ENCODE measurements at places on chromosomes 13 and 19.

GRCh38 chr19:2123682-2124387 lies 27.1 kb downstream of the IZUMO4 start:
- no peak for DNase-seq

DNA sequence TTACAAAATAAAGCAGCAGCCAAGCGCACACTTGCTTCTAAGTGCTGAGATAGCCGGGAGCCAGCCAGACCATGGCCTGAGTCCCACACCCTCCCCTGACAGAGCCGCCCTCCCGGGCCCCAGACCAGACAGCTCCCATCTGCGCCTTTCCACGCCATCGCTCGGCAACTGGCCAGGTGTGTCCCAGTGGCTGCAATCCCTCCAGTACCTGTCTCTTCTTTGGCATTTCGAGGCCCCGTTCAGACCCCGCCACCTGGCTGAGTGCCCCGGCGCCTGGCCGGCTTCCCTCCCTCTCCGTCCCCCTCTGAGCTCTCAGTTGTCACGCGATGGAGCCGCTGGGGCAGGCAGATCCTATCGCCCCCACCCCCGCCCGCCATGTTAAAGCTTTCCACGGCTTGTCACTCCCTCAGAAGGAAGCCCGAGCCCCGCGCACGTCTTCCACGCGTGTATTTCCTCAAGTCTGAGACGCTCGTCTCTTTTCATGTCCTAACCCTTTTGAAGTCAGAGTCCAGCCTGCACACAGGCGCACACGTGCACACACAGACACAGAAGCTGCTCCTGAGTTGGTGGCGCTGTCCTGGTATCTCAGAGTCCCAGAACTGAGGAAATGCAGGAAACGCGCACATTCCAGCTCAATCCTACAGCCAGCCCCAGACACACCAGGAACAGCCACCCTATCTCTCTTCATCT lies 7.9 kb downstream of the MLLT1 start:
- no peak for DNase-seq

- DNase-seq = no peak
Measured at GRCh38 chr13:56755181-56755935, 385.4 kb upstream of the PRR20A start.

DNA sequence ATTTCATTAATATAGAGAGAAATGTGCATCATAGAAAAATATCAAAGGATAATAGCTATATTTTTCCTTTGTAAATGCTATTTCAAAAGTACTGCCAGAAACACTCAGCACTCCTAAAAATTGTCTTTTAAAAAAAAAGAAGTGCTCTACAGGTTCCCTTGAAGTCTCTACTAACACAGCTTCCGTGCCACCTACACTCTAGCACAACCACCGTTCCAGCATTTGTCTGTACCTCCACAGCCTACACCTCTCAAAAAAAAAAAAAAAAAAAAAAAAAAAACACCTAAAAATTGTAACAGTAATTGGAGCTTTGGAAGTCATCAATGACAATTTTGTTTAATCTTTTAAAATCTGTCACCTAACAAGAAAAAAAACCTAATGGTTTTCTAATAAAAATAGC lies 485.6 kb downstream of the MYO16 start:
- no peak for DNase-seq

DNA sequence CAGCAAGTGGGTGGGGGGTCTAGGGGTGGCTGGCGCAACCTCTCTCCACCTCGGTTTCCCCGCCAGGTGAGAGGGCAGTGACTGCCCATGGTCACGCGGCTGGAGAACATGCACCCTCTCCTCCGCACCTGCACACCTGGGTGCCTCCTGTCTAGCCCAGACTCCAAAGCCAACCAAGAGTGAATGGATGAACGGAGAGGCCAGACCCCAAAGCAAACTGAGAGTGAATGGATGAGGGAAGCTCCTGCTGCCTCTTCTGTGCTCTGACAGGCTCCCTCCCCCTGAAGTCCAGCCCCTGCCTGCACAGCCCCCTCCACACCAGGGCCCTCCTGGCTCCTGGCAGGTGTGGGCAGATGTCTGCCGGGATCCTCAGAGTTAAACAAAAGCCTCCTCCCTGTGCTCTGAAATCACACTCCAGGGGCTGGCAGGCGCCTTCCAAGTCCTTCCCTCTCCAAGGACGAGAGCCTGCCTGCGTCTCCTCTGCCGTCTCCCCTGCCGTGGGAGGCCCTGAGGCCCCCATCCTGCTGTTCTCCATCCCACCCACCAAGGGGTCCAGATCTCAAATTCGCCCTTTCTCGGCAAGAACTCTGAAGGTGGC lies 2.2 kb downstream of the SBNO2 start:
- no peak for DNase-seq

- no peak for DNase-seq
Measured at GRCh38 chr19:3527238-3527910, 11.6 kb upstream of the TEKTIP1 start.

- DNase-seq = no peak
Measured at GRCh38 chr19:38100589-38100988, 123.4 kb downstream of the DPF1 start.

DNA sequence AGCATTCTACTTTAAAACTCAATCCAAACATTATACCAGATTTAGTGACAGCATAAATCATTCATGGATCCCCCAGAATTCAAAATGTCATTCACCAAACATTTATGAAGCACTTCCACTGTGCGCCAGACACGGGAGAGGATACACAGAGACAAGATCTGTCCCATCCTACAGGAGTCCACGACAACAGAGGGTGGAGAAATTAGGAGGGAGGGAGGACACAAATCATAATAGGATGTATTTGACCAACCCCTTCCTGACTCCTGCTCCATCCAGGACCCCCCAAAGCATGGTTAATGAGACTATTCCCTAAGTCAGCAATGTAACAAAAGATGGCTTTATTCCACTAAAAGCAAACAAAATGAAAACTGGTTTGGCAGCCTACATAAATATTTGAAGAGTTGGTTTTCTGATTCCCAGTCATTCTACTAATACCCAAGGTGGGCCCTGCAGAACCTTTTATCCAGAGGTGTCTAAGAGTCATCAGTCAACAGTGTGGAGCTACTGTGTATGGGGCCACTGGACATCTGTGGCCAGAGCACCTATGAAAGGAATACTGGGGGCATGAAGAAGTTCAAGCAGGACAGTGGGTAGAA lies 62.8 kb upstream of the DOCK9 start:
- DNase-seq = no peak

GRCh38 chr19:5492635-5493409 lies 37.6 kb downstream of the ZNRF4 start:
- no peak for DNase-seq

DNA sequence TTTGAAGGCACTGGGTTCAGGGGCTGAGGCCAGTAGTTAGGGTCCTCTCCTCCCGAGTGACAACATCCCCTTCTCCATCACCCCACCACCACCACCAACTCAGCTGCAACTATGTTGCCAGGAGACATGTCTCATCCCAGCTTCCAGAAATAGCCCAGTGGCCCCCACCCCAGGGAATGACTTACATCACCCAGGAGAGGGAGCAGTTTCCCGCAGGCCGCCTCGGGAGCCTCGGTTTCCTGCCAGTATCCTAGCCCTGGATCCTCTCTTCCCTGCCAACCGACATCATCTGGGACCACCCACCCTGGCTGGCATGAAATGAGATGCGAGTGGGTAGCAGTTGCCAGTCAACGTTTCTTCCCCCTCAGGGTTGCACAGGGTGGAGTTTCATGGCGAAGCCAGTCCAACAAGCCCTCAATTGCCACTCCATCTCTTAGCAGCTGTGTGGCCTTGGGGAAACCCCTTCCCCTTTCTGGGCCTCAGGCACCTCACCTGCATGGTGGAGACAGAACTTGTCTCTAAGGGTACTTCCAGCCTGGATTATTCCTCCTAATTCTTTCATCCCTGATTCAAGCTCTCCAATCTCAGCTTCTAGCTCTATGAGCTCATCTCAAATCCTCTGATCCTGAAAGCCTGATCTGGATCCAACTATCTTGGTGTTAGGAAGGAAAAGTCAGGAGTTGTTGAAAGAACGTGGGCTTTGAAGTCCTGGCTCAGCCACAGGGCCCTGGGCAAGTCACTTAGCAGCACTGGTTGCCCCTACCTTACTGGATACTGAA lies 3.9 kb upstream of the GSK3A start:
- no peak for DNase-seq
